ENCODE measurements at places on chromosomes 3 and 15.

DNA sequence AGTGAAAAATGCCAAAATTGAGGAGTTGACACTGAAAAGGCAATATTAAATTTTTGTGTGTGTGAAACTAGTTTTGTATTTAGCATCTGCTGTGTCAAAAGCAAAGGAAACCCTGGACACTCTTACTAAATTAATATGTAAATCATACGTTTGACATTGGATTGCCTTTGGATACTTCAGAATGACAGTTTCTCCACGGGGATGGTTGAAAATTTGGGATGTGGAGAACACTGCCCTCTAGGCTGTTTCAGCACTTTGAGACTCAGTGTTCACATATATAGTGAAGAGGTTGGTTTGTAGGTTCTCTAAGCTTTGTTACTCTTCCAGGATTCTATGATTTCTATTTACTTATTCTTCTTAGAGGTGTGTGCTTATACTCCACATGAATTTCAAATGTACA is 3.0 kb downstream of the ROBO2 start:
- DNase-seq, result no peak

DNA sequence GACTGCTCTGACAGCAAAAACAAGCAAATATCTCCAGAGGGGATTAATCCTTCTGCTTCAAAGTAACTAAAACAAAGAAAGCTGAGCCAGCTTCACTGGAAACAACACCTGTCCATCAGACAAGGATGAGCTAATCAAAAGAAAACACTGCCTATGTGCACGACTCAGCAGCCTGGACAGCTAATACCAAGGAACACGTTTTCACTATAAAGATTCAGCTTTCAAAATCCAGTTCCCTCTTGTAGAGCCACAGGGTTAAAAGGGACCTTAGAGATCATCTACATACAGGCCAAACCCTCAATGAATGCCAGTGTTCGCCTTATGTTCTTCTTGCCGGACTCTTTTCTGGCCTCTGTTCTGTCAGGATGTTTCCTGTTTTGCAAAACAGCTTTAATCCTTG is 6.9 kb downstream of the TUSC7 start:
- peak; percentile 50 for DNase-seq

DNA sequence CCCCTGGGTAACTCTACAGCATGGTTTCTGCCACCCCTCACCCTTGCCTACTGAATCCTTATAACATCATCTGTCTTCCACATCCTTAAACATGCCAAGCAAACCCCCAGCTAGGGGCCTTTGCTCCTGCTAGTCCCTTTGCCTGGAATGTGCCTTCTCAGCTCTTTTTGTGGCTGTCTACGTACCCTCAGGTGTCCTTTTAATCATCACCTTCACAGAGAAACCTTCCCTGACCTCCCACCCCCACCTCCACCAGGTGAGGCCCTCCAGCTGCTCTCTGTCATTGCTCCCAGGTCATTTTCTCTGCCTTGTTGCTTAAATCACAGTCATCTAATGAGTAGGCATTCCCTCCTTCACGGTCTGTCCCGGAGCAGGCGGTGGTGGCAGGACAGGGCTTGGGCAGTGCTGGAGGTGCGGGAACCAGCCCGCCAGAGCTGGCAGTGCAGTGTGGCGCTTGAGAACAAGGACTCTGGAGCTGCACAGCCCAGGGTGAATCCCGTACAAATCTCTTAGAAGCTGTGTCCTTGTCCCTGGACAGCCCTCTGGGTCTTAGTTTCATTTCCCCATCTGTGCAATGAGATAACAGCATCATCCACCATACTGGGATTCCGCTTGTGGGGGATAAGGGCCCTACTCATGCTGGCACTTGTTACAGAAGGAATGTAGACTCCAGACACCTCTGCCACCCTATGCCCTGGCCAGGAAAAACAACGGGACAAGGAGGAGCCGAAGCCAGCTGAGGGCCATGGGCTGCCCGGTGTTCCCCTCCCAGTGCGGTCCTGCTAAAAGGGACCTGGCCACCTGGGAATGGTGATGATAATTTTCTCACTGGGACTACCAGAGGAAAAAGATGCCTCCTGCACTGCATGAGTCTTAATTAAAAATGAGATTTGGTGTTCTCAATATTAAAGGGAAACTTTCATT is 52.1 kb upstream of the IQSEC1 start:
- peak; percentile 56 for DNase-seq

DNA sequence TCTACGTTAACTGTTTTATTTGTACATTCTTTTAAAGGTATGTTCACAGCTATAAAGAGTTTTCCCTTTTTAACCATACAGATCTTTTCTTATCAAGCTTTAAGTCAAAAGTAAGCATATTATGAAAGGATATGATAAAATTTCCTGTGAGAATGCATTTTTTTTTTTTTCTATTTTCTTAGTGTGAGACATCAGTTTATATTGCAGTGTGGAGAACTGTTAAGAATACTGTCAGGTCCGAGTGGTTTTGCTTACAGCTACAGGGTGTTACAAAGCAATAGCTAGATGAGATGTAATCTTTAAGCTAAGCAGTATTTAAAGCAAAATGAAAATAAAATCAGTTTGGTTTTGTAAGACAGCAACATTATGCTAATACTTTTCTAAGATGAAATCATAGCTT is 133.2 kb downstream of the SLC25A26 start:
- DNase-seq, result no peak

GRCh38 chr15:72155003-72155621 is 36.9 kb downstream of the SENP8 start:
- DNase-seq, result no peak

DNA sequence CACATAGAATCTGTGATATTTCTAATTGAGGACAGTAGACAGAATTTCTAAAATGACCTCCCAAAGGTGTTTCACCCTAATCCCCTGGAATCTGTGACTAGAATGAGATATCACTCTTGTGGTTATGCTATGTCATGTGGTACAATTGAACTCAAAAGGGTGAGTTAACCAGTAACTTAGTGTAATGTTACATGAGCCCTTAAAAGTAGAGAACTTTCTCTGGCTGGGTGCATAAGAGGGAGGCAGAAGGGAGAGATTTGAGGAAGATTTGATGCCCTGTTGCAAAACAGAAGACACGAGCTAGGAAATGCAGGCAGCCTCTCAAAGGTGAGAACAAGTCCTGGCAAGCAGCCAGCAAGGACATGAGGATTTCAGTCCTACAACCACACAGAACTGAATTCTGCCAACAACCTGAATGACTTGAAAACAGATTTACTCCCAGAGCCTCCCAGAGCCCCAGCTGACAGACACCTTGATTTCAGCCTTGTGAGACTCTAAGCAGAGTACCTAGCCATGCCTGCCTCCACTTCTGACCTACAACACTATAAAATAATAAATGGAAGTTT is 160.3 kb downstream of the MTHFS start:
- no peak for DNase-seq

DNA sequence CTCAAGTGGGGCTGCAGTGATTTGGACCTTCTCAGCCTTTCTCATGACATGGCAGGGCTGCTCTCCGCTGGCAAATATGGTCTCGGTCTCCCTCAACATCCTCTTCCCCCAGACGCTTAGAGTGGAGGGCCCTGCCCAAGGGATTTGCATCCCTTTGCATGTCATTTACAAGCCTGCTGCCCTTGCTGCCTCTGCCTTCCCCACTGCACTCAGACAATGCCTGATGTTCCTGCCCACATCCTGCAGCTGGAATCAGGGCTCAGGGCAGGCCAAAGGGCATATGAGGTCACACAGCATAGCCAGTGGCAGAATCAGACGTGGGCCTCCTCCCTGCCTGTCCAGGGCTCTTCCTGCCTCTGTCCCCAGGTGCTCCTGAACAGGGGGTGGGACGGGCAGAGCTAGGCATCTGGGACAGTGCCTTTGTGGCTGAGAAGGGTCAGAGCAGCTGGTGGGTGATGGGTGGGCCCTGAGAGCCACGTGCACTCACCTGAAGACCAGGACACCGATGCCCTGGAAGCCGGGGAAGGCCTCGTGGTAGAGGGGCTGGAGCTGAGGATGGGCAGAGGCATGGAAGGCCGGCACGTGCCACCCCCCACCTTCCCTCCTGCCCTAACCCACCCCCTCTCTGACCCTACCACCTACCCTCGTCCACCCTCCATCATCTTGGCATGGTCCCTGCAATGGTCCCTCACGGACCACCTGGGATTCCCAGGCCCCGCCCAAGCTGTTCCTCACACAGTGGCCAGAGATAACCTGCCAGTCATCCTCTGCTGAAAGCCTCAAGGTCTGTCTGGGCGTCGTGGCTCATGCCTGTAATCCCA is 27.4 kb upstream of the GOLGA6C start:
- DNase-seq, result peak; percentile 76

DNA sequence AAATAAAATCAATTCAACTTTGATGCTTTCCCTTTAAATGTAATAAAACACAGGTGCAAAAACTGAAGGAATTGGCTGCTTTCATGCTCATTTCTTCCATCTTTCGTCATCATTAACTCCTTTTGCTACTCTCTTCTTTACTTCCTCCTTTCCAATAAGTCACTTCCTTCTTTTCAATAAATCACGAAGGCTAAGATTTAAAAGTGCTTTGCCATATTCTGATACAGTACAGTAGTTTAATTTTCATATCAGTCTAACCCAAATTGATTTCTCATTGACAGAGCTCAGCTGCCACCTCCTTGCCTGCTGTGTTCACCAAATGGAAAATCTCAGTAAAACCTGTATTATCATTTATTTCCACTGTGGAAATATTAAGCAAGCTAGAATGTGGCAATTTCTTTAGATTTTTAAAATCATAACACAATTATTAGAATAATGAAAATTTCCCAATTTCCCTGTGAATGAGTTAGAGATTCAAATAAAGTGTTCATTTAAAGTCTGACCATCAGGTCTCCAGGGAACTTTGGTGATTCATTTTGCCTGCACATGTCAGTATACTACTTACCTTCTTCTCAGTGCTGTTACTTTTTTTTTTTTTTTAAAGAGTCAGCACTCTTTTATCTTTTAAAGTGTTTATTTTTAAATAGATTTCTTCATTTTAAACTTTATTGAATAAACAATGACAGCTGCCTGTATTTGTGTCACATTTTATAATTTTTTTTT is 41.6 kb downstream of the NANOGP8 start:
- no peak for DNase-seq
